ENCODE measurements at places on chromosomes 4 and X.

- no peak for DNase-seq
Observed at GRCh38 chr4:8220661-8221450, 21.8 kb downstream of the SH3TC1 start.

DNA sequence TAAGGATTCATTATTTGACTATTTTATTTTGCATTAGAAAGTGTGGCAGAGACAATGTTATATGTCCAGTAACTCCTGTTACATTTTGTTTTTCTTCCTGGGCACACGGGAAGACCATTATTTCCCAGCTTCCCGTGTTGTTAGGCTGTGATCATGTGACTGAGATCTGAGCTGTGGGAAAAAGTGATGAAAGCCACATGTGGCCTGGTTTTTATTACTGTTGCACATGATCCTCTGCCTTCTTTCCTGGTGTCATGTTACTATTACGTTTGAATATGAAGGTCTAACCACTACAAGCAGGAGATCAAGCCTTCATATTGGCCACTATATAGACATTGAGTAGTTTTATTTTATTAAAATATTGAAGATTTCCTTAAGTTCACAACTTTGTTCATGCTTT lies 28.2 kb upstream of the MID1 start:
- no peak for DNase-seq

- no peak for DNase-seq
Observed at GRCh38 chr4:15078682-15079642, 76.7 kb downstream of the CPEB2 start.

DNA sequence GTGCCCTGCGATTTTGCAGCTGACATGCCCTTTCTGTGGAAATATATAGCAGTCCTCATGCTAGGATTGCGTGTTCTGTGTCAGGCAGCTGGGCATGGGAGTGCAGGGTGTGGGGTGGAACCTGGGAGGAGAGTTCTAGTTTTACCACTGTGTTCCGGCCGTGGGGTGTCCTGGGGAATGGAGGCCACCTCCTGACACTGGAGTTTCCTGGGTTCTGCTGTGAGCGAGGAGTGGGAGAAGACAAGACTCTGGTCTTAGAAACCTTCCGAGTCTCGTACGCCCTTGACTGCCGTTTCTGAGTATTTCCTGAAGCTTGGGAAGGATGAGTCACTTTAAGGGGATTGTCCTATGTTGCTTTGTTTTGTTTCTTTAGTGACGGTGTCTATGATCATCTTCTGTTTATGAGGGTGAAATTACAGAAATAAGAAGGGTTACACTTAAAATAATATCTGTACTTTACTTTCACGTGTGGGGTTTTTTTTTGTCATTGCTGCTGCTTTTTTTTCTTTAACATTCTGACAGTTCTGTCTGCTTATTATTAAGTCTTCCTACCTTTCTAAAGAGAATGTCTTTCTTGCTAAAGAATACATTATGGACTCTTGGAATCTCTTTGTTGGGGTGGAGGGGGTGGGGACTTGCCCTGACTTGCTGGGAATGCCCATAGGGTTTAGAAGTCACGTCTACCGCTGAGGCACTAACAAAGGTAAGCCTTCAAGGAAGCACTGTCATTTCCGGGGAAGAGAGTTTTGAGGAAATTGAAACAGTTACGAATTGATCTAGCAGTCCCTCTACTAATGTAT lies 19.1 kb downstream of the CD99 start:
- no peak for DNase-seq

DNA sequence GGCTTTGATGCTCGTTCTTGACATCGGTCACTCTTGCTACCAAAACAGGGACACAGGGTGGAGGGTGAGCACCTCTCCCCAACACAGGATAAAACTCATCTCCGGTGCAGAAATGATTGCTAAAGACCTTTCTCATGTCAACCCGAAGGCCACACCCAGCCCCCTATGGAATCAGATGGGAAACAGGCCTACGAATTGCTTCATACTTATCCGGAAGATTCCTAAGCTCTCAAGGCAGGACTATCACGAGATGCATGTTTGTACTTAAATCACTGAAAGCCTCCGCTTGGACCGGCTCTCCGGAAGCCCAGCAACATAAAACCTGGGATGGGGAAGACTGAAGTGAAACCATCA lies 74.9 kb downstream of the MTMR1 start:
- no peak for DNase-seq

DNA sequence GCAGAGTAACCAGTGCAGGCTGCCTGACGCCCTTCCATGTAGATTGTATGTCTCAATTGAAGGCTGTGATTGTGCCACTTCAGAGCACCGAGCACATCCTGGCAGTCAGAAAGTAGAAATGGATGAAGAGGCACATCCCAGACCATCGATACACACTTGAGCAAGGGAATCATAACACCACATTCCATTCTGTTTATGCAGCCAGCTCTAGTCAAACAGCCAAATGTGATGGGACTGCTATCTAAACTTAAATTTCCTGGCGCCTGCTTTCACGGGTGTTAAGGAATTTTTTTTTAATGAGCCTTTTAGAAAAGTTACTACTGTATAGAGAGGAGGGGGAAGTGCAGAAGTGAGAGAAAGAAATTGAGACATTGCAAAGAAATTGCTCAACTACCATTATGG lies 84.4 kb downstream of the PPARGC1A start:
- DNase-seq: no peak

GRCh38 chrX:76453737-76454406 lies 26.4 kb downstream of the MAGEE1 start:
- no peak for DNase-seq

GRCh38 chr4:136917312-136918110 lies 614.8 kb downstream of the PCDH18 start:
- DNase-seq: no peak

DNA sequence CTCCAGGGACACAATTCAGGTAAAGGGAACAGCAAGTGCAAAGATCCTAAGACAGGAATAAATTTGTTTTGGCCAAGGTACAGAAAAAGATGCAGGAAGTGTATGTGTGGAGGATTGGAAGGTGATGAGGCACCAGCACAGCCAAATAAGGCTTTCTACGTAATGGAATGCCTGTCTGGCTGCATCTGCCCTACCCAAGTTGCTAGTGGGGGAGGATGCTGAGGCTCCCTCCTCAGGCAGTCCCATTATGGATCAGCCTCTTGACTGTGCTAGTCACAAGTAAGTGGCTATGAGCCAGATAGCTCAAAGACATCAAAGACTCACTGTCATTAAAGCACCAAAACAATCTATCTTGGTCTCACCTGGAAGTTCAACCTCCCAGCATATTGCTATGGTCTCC lies 300.9 kb upstream of the FAT4 start:
- no peak for DNase-seq

GRCh38 chrX:68049466-68049865 lies 383.8 kb downstream of the OPHN1 start:
- no peak for DNase-seq

DNA sequence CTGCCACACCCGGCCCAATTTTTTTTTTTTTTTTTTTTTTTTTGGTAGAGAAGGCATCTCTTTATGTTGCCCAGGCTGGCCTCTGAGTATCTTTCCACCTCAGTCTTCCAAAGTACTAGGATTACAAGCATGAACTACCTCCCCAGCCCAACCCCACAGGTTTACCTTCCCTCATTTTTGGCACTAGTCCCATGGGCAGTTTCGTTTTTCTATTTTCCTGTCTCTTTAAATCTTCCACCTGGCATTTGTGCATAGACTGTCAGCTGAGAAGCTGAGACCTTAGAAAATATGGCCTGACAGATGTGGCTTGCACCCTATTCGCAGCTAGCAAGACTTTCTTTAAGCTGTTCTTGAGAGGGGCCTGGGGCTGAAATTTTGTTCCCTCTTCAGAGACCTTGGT lies 27.9 kb downstream of the TNIP2 start:
- DNase-seq: no peak

- DNase-seq: no peak
Observed at GRCh38 chr4:85177679-85178078, 211.2 kb upstream of the WDFY3 start.

DNA sequence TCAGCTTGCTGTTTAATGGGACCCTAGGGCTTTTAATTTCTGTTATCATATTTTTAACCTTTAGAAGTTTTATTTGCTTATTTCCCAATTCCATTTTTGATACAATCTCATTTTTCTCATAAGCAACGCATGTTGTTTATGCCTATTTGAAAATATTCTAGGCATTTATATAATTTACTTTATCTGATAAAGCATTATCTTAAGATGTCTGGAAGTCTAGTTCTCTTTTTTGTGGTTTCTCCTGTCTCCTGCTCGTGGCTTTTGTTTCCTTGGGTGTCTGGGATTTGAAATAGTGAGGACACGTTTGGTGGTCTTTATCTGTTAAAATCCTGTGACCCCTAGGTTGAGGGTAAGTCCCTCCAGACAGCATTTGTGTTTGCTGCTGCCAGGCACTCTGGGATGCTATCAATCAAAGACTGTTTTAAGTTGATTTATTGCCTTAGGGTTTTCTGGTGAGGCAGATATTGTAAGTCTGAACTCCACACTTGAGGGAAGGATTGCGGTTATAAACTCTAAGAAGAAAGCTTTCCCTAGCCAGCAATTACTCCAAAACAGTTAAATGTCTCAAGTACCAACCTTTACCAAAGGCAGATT lies 208.0 kb downstream of the PRDM5 start:
- DNase-seq: no peak

DNA sequence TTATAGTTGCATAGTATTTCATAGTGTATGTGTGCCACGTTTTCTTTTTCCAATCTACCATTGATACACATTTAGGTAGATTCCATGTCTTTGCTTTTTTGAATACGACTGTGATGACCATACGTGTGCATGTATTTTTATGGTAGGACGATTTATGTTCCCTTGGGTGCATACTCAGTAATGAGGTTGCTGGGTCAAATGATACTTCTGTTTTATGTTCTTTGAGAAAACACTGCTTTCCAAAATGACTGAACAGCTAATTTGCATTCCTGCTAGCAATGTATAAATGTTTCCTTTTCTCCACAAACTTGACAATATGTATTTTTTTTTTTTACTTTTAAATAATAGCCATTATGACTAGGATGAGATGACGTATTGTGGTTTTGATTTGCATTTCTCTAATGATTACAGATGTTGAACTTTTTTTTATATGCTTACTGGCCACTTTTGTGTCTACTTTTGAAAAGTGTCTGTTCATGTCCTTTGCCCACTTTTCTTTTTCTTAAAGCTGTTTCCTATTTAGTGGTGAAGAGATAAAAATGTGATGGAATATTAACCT lies 969.5 kb upstream of the NDST4 start:
- no peak for DNase-seq

- no peak for DNase-seq
Observed at GRCh38 chr4:109134268-109134667, 168.2 kb downstream of the COL25A1 start.

- no peak for DNase-seq
Observed at GRCh38 chrX:10519278-10519677, 101.1 kb downstream of the MID1 start.

All from stimulated activated CD8-positive, alpha-beta memory T cell treated with anti-CD3 and anti-CD28 coated beads, Interleukin-15, amount 100 ng/mL, for 24 hours (primary cell).